Foreskin fibroblast (primary cell): ENCODE measurements at places on chromosomes 1 and 21.

GRCh38 chr1:221701570-221702186 is 40.2 kb downstream of the DUSP10 start:
- no peak for DNase-seq

DNA sequence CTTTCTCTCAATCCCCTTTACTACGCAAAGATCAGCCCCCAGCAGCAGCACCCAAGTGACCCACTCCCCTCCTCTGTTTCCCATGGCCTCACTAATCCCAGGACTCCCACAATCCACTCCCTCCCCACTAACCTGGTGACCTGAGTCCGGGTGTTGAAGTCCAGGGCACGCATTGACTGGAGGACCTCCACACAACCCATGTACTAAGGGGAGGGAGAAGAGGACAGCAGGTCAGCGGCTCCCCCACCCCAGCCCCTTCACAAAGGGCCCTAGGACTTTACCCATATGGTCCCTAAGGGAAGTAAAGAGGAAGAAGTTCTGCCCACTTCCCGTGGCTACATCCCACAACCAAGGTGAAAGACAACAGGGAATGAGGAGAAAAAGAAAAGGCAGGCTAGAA is 1.3 kb downstream of the SHC1 start:
- DNase-seq: no peak

DNA sequence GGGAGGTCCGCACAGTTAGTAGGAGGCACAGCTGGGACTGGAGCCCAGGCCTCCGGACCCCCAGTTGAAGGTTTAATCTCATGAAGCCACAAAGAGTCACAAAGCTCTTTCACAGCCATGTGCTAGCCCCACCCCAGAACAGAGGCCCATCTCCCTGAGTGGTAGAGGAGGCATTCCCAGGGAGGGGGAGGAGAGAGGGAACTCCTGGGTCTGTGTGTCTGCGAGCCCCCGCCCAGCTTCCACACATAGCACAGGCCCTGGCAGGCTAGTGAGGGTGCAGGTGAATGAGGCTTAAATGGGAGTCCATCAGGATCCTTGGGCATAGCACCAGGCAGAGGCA is 197.8 kb downstream of the MATN1 start:
- DNase-seq: no peak

DNA sequence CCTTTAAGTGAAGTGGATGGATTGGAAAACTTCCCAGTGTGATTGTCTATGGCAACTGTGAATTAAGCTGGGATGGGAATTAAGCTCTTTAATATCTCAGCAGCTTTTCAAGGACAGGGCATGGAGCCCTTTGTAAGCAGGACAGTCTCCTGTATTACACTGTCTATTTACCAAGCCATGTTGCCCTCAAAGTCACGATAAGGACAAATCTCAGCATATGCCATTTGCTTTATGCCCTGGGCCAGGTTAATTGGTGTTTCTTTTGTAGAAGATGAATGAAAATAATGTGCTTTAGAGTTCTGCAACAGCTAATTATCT is 17.6 kb downstream of the UTP25 start:
- DNase-seq: no peak

DNA sequence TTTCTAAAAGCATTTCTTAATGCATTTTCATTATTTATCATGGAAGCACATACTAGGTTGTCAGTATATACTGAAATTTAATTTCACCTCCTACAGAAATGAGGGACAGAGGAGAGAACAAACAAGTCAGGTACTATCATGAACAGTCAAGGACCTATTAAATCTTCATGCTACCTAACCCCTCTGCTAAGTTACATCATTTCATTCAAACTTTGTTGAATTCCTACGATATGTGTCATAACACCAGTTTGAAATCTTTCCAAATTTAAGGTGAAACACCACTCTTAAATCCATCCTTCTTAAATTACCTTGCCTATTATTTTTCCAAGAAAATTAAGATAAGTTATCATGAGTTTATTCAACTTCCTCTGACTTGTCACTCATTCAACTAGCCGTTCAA is 78.9 kb downstream of the DENND1B start:
- DNase-seq: no peak

DNA sequence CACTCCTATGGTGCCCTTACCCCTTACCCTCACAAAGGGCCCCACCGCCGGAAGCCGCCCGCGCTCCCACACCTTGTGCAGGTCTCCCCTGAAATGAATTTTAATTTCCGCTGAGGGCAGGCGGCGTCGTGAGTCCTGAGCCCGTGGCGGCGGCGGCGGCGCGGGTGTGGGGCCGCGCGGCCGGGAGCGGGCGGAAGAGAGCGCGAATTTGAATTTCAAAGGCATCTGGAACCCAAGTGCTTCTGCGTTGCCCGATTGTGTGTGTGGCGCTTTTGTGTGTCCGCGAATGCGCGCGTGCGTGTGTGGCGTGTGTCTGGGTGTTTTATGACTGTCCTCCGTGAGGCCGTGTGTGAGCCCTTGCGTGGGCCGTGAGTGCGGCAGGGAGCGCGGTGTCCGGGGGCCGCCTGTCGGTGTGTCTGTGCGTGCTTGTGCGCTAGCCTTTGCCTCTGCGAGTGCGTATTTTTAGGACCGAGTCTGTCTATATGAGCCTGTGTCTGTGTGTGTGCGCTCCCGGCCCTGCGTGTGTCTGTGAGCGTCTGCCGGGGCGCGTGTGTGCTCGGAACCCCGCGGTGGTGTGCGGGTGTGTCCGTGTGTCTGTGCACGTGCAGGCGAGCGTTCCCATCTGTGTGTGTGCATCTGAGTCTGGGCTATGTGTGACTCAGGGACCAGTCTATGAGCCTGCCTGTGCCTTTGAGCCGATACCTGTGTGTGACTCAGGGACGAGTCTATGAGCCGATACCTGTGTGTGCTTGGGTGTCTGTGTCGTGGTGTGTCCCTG is 7.9 kb upstream of the ADGRB2 start:
- DNase-seq: no peak

GRCh38 chr1:8603220-8603616 is 214.2 kb downstream of the RERE start:
- peak; percentile 30 for DNase-seq

DNA sequence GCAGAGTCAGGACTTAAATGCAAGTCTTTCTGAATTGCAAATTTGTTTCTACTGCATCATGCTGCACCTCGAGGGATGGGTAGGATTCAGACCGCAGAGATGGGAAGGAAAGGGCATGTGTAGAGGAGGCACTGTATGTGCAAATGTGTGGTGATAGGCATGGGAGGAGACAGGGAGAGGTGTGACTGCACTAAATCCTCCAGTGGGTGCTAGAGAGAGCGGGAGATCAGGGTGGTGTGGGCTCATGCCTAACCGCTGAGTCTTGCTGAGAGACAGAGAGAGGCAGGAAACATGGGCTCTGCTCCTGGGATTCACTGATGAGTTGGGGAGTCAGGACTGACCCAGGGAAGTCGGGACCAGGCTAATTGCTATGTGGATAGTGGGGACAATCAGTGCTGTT is 61.1 kb downstream of the PTPRU start:
- no peak for DNase-seq

DNA sequence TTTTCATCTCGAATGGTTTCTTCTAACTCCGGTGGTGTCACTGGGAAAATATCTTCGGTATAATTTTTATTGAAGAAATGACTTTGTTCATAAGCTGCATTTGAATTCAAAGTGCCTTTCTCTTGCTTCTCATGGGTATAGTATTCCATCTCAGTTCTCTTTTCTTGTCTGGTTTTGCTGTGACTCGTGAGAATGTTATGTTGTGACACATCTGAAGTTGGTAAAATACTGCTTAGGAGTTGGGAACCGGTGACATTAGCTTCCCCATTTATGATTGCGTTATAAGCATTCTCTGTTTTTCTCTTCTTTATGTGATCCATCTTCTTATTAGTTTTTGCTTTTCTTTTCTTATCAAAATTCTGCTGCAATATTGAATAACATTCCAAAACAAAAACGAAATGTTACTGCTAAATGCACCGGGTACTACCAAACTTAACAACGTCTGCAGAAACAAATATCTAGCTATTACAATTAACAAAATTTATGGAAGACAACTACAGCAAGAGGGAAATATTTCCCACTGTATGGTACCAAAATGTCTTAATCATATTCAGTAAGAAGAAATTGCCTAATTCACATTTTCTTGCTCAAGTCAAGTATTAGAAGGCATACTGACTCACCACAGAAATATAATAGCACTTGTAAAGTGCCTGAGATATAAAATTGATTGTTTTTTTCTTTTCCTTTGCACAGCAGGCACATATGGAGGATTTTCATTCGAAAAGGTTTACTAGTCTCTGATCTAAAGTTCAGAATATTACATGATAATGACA is 15.5 kb downstream of the LRIF1 start:
- peak; percentile 20 for DNase-seq

GRCh38 chr1:20410503-20410902 is 75.5 kb downstream of the CAMK2N1 start:
- DNase-seq: no peak

DNA sequence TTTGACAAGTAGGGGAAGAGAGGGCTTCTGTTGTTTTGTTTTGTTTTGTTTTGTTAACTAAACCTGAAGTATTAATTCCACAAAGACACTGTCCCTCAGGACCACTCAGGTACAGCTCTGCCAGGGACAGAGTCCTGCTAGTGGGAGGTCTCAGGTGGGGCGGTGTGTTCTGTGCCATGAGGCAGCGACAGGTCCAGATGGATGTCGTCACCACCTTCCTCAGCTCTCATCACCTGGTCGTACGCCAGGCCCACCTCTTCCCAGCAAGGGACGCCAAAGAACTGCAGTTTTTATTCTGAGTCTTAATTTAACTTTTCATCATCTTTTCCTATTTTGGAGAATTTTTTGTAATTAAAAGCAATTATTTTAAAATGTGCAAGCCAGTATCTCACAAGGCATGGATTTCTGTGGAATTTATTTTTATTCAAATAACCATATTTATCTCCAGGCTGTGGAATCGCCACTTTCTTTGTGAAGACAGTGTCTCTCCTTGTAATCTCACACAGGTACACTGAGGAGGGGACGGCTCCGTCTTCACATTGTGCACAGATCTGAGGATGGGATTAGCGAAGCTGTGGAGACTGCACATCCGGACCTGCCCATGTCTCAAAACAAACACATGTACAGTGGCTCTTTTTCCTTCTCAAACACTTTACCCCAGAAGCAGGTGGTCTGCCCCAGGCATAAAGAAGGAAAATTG is 62.5 kb downstream of the POFUT2 start:
- no peak for DNase-seq

- DNase-seq: peak; percentile 69
Observed at GRCh38 chr1:67749844-67750690, 65.1 kb downstream of the GADD45A start.

DNA sequence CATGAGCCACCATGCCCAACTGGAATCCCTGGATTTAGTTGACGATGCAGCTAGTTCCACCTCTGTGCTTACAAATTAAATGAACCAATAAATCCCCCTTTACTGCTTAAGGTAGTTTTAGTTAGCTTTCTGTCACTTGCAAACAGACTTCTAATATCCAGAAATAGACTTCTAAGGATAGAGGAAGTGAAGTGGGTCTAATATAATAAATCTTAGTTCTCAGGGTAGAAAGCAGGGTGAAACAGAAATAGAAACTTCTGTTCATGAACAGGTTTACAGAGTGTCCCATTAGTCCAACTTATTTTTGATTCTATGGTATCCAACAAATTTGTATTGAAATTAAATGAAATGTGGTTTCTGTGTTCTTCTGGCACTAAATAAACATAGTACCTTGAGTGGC is 20.1 kb downstream of the BCAS2 start:
- DNase-seq: no peak

- DNase-seq: no peak
Observed at GRCh38 chr21:27839512-27840115, 872.7 kb upstream of the ADAMTS5 start.

GRCh38 chr1:38444770-38445442 is 398.3 kb upstream of the POU3F1 start:
- DNase-seq: no peak

GRCh38 chr1:99749504-99750347 is 16.7 kb downstream of the FRRS1 start:
- DNase-seq: no peak

DNA sequence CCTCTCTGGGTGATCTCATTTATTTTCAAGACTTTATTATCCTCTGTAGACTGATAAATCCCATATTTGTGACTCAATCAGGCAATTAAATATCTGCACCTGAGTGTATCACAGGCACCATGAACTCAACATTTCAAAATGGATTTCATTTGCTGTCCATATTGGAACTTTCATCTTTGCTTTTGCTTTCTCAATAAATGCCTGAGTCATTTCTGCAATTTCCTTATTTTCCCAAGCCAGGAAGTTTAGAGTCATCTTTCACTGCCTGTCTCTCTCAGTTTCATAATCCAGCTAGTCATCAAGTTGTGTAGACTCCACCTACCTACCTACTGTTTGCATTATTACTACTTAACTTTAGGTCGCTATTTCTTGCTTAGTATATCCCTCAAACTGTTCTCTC is 540.9 kb downstream of the LMO4 start:
- DNase-seq: peak; percentile 76

GRCh38 chr1:57423135-57423655 is 665 bp downstream of the DAB1 start:
- DNase-seq: peak; percentile 15

- DNase-seq: no peak
Observed at GRCh38 chr1:202565890-202566602, 144.2 kb downstream of the SYT2 start.

- peak; percentile 35 for DNase-seq
Observed at GRCh38 chr1:179709841-179710329, 33.2 kb upstream of the FAM163A start.

DNA sequence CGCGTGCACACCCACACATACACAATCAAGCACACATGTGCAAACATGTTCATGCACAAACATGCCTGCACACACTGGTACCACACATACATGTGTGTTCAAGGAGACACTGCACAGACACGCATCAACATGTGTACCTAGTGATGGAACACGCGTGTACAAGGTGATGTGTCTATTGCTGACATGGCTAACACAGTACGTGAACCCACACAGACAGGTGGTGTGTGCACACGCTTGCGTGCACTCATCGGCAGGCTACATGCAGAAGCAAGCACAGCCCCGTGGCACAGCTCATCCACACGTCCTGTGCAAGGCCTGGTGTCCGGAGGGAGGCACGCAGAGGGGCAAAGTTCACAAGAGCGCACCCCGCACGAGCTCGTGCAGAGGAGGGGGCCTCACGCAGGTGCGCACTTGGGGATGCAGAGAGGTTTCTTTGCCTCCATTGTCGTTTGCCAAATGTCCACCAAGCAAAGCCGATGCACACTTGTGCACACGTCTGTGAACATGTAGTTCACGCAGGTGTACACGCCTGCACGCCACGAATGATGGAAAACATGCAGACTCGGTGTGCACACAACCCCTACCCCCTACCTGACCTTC is 969 bp downstream of the ACAP3 start:
- DNase-seq: no peak
